Right atrium auricular region (tissue), 2 donors: ENCODE measurements at places on chromosomes 2 and 18. TPM values are rescaled to one million over a fixed set of nuclear protein-coding genes. Genes with fewer than 3 reads are reported as not detected.

GRCh38 chr18:36340246-36340645, 42.7 kb downstream of the FHOD3 start:
- DNase-seq: no peak

- DNase-seq: no peak
Measured at GRCh38 chr2:142840436-142840835, 37.0 kb upstream of the KYNU start.

- peak; percentile 90 for DNase-seq
Measured at GRCh38 chr18:79402977-79403722, 7.4 kb downstream of the NFATC1 start.

GRCh38 chr2:218397820-218398436, 1.7 kb upstream of the CTDSP1 start:
- DNase-seq: peak; percentile 86

- no peak for DNase-seq
Measured at GRCh38 chr2:96393989-96394761, 58.6 kb downstream of the NCAPH start.

GRCh38 chr2:26852405-26853306, 4.7 kb downstream of the DPYSL5 start:
- no peak for DNase-seq

FSIP2 gene
- 0.22 TPM for total RNA-seq

DNA sequence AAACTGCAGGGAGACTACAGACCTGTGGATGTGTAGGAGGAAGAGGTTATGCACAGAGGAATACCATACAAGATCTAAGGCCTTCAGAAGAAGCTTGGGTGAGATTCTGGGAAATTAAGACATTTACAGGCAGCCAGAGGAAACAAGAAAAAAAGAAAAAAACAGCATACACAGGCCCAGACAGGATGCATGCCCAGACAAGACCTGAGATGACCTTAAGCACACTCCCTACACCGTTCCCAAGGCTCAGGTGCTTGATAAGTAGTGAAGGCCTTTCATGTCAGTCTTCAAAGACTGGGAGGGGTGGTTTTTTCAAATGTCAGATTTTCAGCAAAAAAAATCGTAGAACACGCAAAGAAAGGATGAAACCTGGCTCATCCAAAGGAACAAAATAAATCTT, 83.0 kb downstream of the CCDC138 start:
- no peak for DNase-seq

TMEM214 gene
- 41.0 TPM for total RNA-seq

DNA sequence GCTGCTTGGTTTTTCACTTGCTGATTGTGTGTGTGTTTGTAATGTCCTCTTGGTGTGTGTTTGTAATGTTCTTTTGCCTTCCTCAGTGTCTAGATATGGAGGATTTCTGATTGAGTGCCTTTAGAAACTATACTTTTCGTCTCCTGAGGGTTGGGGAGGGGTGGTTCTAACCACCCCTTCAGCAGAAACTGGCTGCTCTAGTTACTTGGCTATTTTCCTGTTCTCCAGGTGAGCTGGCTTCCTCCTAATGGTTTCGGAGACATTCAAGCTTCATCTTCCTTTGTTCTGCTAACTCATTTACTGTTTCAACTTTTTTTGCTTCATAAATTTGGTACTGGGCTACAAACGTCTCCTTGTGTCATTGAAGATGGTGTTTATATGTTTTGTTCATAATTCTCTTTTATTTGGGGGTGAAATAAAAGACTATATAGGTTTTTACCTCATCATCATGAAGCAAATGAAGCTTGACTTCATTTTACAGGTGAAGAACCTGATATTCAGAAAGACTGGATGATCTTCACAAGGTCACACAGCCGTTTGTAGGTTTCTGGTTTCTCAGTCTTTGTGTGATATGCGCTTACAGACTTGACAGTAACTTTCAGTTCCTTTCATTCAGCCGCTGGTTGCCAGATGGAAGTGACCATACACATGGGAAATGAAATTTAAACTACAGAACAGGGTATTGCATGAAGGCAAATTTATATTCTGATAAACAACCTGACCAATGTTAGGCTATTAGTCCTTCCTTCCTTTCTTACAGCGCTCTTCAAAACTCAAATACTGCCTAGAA, 238.5 kb downstream of the GALR1 start:
- DNase-seq: no peak

GPR55 gene
- not detected for total RNA-seq

NIF3L1 gene
- total RNA-seq: 16.6 TPM

GRCh38 chr2:42545841-42546390, 22.5 kb upstream of the MTA3 start:
- DNase-seq: no peak

GRCh38 chr2:84906900-84907714, 1.7 kb downstream of the TMSB10 start:
- DNase-seq: peak; percentile 85

DNA sequence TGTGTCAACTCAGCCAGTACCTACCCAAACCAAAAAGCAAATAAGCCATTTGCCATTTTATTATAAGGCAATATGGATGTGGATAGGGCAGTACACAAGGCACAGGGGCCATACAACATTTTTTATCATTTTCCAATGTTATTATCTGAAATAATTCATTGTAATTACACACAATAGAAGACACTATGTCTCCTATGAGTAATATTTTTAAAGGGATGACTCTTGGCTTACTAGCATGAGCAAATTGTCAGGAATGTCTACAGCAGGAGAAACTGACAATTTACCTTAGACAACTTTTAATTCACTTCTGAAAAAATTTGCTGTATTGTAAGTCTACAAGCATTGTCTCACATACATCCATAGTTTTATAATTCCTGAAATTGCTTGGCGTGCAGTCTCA, 1193.9 kb upstream of the CELF4 start:
- DNase-seq: no peak

DNA sequence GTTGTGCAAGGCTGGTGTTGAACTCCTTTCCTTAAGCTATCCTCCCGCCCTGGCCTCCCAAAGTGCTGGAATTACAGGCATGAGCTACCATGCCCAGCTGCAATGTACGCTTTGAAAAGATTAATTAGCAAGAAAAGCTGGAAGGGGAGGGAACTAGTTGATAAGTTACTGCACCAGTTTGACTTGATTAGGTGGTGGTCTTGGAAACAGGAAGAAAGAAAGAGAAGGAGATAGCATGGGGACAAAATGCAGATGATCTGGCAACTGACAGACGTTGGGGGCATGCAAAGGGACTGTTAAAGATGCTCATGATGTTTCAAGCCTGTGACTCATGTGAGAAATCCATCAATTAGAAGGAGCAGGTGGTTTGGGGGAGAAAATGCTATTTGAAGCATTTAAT, 68.6 kb downstream of the PLEKHM3 start:
- DNase-seq: no peak

DNA sequence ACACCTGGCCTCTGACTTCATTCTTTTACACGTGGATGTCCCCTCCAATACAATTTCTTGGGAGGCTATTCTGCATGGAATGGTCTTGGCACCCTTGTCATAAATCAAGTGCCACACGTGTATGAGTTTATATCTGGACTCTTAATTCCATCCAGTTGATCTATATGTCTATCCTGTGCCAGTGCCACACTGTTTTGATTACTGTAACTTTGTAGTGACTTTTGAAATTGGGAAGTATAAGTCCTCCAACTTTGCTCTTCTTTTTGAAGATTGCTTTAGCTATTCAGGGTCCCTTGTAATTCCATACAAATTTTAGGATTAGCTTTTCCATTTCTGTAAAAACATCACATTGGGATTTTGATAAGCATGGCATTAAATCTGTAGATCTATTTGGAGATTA, 43.5 kb downstream of the HS1BP3 start:
- DNase-seq: no peak

GDF7 gene
- total RNA-seq: 1.1 TPM

- no peak for DNase-seq
Measured at GRCh38 chr2:78541451-78542267, 483.8 kb upstream of the REG3G start.

DNA sequence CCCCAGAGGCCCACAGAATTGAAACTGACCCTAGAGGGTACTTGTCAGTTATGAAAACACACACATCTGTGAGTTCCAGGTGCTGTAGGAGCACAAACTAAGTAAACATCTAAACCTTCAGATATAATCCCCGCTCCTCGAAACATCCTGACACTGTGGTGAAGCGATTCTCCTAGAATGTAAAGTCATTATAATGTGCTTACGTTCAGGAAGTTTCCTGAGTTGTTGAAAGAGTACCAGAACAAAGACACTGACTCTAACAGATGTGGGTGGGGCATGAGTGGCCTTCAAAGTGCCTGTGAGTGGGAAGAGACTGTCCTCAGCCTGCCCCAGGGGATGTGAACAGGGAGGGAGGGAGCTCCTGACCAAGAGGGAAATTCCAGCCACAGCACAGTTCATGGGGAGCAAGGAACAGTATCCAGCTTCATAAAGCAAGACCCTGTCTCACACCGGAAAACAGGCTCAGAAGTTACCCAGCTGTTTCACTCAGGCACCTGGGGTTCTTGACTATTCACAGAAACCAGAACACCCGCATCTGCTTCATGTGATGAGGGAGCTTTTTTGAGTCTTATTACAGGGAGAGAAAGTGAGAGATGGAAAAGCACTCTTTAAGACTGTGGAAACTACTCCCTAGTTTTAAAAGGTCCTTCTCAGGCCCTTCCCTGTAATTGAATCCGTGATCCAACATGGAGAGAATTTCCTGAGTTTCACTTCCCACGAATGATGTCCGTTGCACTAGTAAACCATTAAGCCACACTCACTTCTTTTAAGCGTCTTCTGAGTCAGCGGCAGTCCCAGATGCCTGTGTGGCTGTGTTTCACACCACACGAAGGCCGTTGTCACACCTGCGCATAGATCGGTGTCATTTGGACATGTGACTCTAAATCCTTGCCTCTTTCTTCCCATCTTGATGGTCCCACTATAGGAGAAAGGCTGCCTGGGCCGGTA, 88.6 kb upstream of the EML6 start:
- DNase-seq: no peak

GRCh38 chr18:70907673-70908072, 618.8 kb downstream of the SOCS6 start:
- DNase-seq: no peak

DNA sequence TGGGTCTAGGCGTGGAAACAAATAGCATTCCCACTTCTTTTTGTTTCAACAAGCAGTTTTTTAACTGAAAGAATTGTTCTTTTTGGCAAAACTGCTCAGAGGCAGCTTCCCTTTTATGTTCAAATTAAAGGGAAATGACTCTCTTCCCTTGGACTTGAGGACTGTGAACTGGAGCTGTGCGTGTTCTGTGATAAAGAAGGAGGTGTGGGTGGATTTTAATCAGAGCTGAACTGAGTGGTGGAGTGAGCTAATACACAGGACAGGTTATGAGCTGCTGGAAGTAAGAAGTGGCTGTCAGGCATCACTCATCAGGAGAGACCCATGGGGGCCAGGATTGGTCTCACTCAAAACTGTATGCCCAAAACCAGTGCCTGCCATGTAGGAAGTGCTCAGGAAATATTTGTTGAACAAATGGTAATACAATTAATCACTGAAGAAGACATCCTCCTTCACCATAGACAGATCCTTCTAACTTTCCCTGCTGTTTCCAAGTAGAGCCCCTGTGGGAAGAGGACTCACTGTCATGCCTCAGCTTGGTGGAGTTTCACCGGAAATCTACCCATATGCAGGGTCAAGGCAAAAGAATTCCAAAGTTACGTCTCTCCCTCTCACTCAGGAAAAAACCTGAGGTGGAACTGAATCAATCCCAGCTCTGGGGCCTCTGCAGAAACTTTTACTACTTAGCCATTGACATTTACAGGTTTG, 55.9 kb downstream of the FEZ2 start:
- DNase-seq: no peak

ACVR1C gene
- total RNA-seq: 1.1 TPM

GRCh38 chr2:173751245-173751975, 213.8 kb downstream of the SP3 start:
- no peak for DNase-seq

DNA sequence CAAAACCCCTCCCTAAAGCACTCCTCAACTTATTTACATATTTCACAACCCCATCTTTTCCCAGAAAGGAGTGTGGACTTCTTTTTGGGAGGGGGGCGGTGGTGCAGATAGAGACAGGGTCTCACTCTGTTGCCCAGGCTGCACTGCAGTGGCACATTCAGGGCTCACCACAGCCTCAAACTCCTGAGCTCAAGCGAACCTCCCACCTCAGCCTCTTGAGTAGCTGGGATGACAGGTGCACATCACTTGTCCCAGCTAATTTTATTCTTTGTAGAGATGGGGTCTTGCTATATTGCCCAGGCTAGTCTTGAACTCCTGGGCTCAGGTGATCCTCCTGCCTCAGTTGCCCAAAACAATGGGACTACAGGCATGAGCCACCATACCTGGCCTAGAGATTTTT, 44.1 kb downstream of the ADCY3 start:
- no peak for DNase-seq

BBS5 gene
- total RNA-seq: 4.2 TPM

DNA sequence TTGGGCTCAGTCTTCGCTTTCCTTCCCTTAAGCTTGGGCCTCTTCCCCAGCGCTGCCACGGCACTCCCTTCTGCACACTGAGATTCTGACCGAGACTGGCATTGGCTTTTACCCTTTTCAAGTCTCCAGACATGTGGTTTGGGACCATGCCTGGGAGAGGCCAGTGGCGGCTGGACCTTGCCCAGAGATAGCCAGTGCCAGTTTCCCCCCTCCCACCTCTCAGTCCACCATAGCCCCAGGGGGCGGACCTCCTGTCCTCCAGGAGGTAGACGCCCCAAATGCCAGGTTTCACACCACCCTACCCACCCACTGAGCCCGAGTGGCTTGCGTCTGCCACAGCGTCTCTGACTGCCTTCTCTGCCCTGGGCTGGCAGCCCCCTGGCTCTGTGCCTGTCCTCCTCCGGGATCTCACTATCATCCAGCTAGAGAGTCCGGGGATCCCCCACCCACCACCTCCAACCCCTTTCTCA, 47.7 kb downstream of the INPP5D start:
- no peak for DNase-seq

GRCh38 chr2:102317715-102318114, 6.4 kb downstream of the IL1RL1 start:
- no peak for DNase-seq

TP53I3 gene
- total RNA-seq: 8.0 TPM

DNA sequence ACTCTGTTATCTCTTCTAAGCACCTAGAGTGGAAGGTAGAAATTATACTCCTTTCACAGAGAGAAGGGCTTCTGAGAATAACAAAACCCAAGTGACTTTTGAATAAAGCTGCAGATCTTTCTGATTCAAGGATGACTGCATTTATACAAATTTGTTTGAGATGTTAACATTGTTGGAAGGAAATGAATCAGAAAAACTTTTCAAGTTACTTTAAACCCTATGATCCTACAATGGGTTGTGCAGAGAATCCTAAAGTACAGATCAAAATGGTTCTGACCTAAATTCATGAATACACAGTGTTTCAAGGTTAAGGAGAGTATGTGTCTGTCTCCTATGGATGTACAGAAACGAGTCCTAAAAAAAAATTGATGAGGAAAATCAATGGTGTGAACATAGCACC, 1.8 kb downstream of the RFTN2 start:
- no peak for DNase-seq
